ENCODE measurements at places on chromosomes 6 and 20.

DNA sequence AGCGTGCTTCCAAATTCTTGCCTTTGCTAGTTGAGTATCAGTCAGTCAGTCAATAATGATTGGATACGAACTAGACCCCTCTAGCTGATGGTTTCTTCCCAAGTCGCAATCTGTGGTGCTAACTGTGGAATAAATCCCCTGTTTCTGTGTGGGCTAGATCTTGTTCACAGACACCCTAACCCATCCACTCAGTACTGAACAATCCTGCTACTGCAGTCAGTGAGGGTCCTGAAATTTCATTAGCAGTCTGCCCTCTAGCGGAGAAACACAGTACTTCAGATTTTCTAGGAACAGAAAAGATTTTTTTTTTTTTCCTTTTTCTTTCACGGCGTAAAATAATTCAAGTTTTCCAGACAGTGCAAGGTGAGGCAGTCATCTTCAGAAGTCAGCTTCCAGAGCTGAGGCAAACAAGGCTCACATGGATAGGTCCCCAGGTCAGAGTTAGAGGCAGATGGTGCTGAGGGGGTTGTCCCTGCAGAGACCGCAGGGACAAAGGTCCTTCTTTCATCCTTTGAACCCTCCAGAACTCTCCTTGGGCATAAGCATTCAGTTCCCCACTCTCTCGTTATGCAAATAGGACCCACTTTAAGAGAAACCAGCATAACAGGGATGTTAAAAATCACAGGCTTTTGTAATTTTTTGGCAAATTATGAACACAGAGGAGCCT is 119.6 kb downstream of the SCML4 start:
- no peak for DNase-seq

DNA sequence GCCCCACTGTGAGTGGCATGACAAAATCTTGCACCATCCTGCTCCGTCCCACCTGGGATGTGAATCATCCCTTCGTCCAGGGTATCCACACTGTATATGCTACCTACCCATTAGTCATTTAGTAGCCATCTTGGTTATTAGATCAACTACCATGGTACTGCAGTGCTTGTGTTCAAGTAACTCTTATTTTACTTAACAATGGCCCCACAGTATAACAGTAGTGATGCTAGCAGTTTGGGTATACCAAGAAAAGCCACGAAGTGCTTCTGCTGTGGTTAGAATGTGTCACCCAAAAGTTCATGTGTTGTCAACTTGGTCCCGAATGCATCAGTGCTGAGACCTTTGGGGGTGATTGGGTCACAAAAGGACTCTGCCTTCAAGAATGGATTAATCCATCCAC is 11.7 kb downstream of the OSER1 start:
- no peak for DNase-seq

- no peak for DNase-seq
Measured at GRCh38 chr6:32391505-32391904, 15.5 kb downstream of the BTNL2 start.

DNA sequence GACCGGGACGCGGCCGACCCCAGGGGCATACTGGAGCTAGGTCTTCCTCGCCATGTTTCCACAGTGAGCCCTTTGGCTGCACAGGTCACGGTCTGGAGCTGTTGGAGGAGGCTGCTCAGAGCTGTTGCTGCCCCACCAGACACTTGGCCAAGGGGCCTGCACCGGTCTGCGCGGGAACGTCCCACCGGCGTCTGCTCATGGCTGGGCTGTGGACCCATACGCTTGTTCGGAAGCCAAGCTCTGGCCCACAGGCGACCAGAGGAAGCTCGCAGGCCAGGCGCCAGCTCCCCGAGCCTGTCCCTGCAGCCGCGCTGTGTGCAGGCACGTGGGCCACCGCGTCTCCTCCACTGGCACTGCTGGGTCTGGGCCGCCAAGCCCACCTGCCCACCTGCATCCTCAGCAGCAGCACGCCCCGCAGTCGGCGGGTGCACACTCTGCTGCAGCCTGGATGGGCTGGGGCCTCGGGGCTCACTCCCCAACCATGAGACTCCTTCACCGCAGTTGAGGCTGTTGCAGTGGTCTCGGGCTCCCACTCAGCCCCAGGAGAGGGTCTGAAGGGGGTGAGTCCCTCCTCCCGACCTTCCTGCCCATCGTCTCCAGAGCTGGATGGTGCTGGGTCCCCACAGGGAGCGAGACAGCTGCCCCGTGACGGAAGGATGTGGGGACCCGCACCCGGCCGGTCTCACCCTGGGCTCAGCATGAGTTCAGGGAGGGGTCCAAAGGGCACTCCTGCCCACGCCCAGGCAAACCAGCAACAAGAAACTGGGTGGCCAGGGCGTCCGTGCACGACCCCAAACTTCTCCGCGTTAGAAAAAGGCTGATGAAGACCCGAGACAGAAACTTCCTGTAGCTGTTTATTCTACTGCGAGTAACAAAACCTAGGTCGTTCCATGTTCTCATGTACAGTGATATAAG is 15.5 kb upstream of the TCFL5 start:
- DNase-seq = no peak

- DNase-seq = no peak
Measured at GRCh38 chr6:66865771-66866170, 1158.7 kb upstream of the EYS start.

- no peak for DNase-seq
Measured at GRCh38 chr6:47147175-47147727, 105.1 kb upstream of the ADGRF1 start.

- DNase-seq = no peak
Measured at GRCh38 chr6:20985821-20986220, 451.6 kb downstream of the CDKAL1 start.

GRCh38 chr20:17456279-17456678 is 74.9 kb downstream of the BFSP1 start:
- no peak for DNase-seq

- DNase-seq = peak; percentile 35
Measured at GRCh38 chr6:24666097-24666640, 530 bp downstream of the TDP2 start.

DNA sequence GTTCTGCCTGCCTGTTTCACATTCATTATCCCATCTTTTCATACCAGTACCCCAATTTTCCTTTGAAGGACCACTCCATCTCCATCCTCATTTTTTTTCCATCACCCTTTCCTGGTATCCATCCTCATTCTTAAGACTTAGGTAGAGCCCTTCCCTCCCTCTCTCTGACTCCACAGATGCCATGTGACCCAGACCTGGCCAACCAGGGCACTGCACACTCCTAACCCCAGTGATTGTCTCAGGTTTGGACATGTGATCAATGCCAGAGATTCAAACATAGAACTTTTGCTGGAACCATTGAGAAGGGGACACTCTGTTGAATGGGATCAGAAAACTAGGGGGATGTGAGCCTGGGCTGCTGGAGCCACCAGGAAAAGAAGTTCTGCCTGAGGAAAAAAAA is 39.1 kb upstream of the NFATC2 start:
- DNase-seq = no peak

DNA sequence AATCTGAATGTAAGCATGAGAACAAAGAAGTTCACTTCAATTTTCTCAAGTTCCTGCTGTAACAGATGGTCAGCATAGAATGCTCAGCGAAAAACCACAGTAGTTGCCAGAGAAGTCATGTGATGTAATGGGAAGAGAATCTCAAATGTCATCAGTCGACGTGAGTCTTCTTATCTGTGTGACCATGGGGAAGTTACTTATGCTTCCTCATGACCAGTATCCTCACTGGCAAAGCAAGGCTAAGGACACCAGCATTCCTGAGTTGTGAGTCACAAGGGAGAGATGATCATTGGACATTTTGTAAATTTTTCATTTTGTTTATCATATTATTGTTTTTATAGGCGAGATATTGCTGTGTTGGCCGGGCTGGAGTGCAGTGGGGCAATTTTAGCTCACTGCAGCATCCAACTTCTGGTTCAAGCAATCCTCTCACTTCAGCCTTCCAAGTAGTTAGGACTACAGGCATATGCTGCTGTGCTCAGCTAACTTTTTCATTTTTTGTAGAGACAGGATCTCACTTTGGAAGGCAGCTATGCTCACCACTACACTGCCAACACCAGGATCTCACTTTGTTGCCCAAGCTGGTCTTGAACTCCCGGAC is 21.9 kb downstream of the SGK1 start:
- peak; percentile 52 for DNase-seq

DNA sequence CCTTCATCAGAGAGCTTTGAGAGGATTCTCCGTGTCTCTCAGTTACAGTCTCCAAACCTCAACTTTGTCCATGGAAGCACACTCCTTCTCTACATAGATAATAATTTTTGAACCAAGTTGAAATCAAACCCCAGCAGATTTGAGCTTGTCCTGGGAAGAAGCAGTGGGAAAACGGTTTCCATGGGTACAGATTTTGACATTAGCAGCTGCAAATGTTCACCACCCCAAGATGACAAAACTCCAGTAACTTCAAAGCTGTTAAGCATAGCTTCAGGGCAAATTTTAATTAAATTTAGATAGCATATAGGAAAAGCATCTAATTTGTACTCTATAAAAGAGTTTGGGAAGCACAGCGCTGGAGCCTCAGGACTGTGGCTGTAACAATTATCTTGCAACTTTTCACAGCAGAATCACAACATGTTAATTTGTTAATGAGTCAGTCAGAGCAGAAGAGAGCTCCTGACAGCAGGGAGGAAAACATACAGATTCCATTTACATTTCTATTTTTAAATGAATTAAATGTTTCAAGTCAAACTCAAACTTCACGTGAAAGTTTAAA is 240.7 kb downstream of the BMP7 start:
- DNase-seq = no peak

- no peak for DNase-seq
Measured at GRCh38 chr6:34585512-34586061, 29.5 kb upstream of the SPDEF start.

- DNase-seq = no peak
Measured at GRCh38 chr6:3530515-3530914, 73.7 kb upstream of the SLC22A23 start.

- DNase-seq = no peak
Measured at GRCh38 chr20:49320460-49320859, 42.6 kb upstream of the ZNFX1 start.

DNA sequence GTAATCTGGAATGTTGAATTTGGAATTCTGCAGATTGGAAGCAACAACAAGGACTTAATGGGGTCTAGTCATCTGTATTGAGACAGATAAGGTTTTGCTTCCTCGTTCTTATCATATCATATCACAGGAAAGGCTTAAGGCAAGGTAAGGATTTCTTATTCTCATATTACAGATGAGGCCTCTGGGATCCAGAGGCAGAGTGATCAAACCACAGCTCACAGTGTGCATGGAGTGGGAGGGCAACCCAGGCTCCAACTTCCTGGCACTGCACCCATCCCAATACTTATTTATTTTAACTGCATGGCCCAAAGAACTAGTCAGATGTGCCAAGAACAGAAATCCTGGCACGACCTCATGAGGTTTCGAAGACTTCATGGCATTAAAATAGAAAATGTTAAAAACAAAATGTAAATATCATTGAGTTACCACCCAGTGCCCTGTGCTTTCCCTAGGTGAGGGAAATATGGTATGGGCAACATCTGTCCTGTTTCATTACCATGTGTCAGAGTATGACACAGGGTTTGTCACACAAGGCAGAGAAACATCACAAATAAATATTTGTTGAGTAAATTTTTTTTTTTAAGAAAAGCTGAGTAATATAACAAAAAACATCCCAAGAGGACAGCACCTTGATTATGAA is 191.9 kb downstream of the ISM1 start:
- DNase-seq = no peak

GRCh38 chr6:73800997-73801396 is 105.0 kb downstream of the CD109 start:
- DNase-seq = no peak

- DNase-seq = peak; percentile 34
Measured at GRCh38 chr6:42292004-42292740, 74.5 kb upstream of the MRPS10 start.

- no peak for DNase-seq
Measured at GRCh38 chr6:71886184-71887005, at the start of gene RIMS1. Gene RIMS1 (plus strand): TSS chr6:71886550. CDS start chr6:71887024, 474 bp downstream.

DNA sequence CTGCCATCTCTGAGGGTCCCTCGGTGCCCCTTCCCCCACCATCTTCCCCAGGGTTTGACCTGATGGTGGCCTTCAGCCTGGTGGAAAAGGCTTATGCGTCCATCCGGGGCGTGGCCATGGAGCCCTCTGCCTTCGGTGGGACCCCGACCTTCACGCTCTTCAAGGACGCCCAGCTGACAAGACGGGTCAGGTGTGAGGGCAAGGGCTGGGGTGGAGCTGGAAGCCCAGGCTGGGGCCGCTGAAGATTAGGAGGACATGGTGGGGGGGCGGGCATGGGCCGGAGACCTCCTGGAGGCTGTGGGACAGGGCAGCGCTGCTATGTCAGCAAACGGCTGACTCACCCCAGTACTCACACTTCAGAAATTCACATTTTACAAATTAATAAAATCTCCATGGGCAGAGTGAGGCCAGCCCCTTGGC is 23.5 kb downstream of the COL20A1 start:
- DNase-seq = no peak

GRCh38 chr6:12717356-12717755 is 789 bp downstream of the PHACTR1 start:
- DNase-seq = no peak

GRCh38 chr20:50879649-50880550 is 51.3 kb downstream of the ADNP start:
- DNase-seq = no peak

DNA sequence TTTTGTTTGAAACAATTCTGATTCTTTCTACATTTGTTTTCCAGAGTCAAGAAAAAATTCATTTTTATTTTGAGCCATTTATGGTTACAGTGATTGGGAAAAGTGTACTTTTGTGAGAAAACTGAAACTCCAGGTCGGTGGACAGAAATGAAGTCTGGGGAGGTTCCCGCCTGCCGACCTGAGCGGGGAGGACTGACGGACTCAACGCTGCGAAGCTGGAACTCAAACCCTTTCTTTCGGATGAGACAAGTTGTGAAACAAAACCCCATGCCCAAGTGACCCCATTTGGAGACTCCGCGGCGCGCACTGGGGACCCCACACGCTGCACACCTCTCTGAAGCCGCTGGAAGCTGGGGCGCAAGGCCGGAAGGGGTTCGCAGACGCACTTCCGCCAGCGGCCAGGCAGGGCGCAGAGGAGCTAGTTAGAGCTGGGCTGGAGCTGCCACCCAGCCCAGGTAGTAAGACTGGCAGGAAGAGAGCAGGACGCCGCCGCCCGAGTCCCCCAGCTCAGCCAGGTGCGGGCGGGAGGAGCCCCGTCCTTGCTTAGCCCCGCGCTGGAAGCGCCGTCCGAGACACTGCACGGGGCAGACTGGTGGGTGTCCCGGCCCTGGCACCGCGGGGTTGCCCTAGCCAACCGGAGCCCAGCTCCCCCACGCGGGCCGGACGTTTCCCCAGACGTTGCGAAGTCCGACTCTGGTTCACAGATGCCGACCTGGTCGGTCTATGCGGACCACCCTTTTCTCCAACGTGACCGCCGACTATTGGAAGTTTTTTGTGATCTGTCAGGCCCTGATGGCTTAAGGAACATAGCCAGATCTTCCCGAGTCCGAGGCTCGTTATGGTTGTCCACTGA is 19.8 kb upstream of the ZSCAN16 start:
- peak; percentile 88 for DNase-seq

GRCh38 chr6:110878751-110879522 is 4.4 kb downstream of the AMD1 start:
- peak; percentile 37 for DNase-seq

GRCh38 chr6:165031502-165031901 is 277.9 kb downstream of the C6orf118 start:
- no peak for DNase-seq

GRCh38 chr20:15162079-15162647 is 824.8 kb upstream of the FLRT3 start:
- DNase-seq = no peak

All from CD4-positive, alpha-beta T cell treated with Interleukin-4 for 1 hour (primary cell).